ENCODE measurements at places on chromosomes 2 and 18.

DNA sequence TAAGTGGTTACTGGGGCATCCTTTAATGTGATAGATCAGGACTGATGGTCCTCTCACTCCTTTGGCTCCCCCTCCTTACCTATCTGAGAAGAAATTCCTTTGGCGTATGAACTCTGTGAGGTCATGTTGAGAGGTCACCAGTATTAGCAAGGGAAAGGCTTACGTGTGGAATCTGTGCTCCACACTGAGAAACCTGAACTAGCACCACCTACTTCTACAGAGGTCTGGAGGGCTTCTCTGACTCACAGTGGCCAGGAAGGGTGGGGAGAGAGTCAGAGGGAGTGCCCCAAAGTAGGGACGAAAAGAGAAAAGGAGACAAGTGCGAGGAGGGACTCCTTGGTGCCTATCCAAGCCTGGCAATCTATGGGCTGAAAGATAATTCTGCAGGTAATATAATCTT, 348.6 kb downstream of the TNS1 start:
- no peak for DNase-seq

- DNase-seq: no peak
Observed at GRCh38 chr2:38192976-38193375, 117.0 kb upstream of the CYP1B1 start.

DNA sequence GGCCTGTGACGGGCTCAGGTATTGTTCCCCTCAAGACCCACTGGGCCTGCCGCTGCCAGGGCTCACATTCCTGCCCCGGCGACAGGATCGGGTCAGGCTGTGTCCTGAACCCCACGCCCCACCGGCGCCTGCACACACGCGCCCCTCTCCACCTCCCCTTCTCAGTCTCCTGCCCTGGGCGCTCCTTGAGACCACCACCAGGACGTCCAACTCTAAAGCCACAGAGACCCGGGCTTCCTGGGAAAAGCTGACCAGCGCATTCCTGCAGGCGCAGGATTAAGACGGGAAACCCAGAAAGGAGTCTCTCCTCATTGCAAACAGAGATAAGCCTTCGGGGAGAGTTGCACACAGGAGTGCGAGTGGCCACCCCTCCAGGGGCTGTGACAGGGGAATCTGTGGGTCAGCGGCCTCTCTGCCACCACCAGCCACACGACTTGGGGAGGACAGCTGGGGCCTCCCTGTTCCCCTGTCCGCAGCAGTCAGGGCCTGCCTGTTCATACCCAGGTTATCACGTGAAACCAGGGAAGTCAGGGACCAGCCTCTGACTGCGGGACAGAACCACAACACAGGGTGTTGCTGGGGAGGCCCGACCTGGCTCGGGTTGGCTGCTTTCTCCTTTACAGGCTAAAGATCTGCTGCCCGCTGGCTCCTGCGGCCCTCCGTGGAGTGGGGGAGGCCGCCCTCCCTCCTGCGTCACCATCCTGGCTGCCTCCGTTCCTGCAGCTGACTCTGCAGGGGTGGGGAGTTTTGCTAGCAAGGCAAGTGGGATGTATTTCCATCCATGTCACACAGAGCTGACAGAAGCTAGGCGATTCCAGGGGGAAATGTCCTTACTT, 88.8 kb downstream of the ZCCHC2 start:
- DNase-seq: no peak

GRCh38 chr2:61910603-61911002, 5.1 kb downstream of the COMMD1 start:
- DNase-seq: no peak

DNA sequence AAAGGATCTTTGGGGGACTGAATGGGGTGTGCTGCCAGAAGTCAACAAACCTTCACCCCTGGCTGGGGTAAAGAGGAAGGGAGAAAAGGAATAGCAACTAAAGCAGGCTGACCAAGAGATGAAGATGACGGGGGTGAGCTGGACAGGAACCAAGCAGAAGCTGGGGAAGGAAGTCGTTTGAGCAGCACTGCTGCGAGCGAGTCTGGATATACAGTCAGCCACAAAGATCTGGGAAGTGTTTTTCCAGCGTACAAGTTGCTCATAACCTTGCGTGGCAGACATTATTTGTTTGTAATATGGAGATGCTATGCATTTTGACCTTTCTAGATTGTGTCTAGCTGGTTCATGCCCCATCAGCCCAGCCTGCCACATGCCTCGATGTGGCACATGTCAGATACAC, 71.2 kb downstream of the EIF2AK3 start:
- DNase-seq: no peak

- DNase-seq: no peak
Observed at GRCh38 chr2:153543635-153544071, 65.1 kb upstream of the RPRM start.

GRCh38 chr2:217225596-217225995, 365.7 kb upstream of the TNP1 start:
- no peak for DNase-seq
